CD4-positive, alpha-beta T cell treated with Interleukin-1 beta for 1 hour (primary cell): ENCODE measurements at places on chromosomes 4 and X.

DNA sequence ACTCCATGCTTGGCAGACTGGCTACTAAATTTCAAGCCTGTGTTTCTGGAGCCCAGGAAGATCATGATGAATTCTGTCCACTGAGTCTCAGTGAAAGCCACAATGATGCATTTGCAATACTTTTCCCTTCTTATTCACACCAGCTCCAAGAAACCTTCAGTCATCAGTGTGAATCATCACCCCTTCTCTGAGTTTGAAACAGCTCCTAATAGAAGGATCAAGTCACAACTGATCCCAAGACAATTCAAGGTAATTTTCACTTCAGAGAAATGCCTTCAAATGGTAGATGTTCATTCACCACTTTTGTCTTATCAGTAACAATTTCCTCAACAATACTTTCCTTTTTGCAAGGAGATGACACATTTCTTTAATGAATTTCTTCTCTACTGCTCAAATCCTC, 257.4 kb downstream of the NLGN4X start:
- no peak for DNase-seq

DNA sequence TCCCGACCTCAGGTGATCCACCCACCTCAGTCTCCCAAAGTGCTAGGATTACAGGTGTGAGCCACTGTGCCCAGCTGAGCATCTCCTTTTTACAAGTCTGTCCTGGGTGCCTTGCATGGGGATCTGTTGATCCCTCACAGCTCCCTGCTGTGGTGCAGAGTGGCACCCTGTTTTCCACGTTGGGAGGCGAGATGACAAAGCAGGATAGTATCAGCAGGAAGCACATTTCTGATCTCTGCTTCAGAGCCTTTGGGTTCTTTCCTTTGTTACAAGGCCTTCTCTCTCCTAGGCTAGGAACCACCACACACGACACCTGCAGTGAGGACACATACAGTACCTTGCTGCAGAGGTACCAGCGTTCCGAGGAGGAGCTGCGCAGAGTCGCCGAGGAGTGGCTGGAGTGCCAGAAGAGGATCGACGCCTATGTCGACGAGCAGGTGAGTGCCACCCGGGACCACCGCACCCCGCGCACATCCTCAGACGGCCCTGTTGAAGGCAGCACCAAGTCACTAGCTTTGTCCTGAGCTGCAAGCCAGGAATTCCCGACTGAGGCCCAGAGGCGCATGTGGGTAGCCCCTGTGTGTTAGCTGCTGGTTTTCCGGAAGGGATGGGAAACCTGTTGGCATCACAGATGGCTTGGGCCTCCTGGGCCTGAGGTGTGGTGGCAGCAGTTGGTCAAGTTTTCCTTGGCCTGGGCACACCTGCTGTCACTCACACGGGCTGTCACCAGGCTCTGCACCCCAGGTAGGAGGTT, 109.6 kb downstream of the TNIP2 start:
- DNase-seq: no peak

GRCh38 chr4:1403177-1403583, 3.1 kb downstream of the NKX1-1 start:
- no peak for DNase-seq

- DNase-seq: no peak
Measured at GRCh38 chrX:119935215-119935874, 8.2 kb downstream of the NKAP start.

- DNase-seq: no peak
Measured at GRCh38 chrX:6386837-6387236, 148.1 kb downstream of the VCX3A start.

- DNase-seq: no peak
Measured at GRCh38 chr4:15868111-15868510, 70.4 kb downstream of the FGFBP1 start.

- no peak for DNase-seq
Measured at GRCh38 chrX:40449396-40449795, 131.4 kb upstream of the ATP6AP2 start.

GRCh38 chr4:5259471-5259870, 208.2 kb downstream of the STK32B start:
- no peak for DNase-seq

DNA sequence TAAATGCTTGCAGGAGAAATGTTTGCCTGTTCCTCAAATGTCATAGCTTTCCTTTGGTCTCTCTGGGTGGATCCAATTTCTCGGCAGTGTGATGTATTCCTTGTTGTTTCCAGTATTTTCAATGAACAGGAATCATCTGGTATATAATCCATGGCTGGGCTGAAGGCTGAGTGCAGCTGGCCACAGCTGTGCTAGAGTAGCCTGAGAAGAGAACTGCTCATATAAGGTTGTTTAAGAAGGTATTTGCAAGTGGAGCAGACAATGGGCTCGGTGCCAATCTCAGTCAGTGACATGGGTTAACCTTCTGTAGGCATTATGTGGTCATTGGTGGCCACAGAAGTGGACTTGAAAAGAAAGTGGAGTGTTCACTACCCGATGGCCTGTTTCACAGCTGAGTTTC, 390.3 kb downstream of the SPRY1 start:
- no peak for DNase-seq

- DNase-seq: no peak
Measured at GRCh38 chrX:130799393-130799792, 103.6 kb downstream of the ENOX2 start.

DNA sequence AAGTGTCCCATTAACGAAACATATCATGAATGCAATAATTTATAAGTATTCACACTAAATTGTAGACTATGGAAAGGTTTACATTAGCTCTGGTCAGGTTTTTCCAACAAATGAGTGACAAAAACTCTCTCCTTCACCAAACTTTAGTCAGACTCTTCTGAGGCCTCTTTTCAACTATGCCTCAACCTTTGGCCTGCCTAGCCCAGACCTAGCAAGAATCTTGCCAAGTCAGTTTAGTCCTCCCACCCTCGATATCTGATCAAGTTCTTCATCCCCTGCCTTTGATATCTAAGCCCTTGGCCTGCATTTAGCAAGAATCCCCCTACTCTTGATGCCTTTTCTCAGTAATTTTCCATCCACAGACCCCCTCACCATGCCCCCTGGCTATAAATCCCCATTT, 37.9 kb downstream of the CCDC158 start:
- no peak for DNase-seq

DNA sequence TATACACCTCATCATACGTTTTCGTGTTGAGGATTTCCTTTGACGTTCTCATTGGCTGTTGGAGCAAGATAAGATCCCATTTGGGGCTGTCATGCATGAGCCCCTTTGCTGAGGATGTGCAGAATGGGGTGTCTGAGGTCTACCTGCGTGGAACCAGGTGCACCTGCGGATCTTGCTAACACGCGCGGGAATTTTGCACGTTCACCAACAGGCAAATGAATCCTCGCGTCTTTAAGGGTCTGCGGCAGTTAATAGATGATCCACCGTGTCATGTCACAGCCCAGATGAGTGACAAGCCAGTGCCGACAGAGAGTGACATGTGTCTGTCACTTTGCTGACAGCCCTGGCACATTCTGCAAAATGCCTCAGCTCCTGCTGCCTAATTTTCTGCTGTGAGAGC, 56.3 kb upstream of the SHOX start:
- DNase-seq: no peak

- no peak for DNase-seq
Measured at GRCh38 chrX:55120761-55121358, 32.0 kb downstream of the PAGE2 start.

GRCh38 chr4:172982151-172982590, 186.4 kb upstream of the GALNT7 start:
- no peak for DNase-seq

DNA sequence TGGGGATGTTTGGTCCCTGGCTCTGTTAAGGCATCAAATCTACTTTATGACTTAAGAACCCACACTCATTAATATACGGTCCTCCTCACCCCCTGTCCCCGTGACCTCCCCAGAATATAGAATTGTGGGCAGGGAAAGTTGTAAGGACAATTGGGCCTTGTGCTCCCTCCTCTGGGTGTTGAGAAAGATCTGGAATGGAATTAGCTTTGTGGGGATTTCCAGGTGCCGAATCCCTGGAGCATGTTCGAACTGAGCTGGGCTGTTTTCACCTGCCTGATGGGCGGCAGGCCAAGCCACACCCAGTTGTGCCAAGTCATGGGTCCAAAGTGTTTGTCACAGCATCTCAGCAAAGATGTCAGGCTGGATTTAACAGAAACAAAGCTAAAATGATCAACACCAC, 349.3 kb upstream of the KLF3 start:
- no peak for DNase-seq

GRCh38 chr4:24573582-24573981, 10.8 kb downstream of the DHX15 start:
- no peak for DNase-seq

DNA sequence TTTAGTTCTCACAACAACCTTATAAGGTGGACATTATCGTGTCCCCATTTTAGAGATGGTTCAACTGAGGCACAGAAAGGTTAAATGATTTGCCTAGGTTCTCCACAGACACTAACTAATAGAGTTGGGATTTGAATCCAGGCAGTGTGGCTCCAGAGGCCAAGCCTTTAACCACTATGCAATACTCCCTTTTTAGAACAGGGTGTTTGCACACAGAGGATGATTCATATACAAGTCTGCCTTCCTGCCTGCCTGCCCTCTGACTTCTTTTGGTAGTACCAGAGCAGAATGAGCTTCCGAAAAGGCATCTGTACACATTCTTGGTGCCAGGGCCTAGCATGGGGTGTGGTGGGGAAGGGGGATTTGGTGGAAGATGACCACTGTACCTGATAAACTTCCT, 150.8 kb upstream of the ARHGEF9 start:
- no peak for DNase-seq

DNA sequence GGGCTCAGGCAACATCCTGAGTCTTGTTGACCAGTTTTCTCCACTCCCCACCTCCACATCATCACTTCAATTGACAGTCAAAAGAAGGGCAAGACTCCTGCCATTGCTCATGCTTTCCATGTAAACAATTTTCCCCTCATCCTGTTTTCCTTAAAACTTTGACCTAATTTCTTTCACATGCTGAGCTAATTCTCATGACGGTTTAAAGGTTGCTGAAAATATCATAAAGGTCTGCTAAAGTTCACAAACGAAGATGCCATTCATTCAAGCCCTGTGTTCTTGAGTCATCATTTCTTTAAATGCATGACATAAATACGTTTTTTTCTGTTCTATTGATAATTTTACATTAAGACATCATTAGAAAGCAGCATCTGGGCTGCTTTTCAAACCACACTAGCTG, 353.9 kb downstream of the NKX6-1 start:
- DNase-seq: no peak

DNA sequence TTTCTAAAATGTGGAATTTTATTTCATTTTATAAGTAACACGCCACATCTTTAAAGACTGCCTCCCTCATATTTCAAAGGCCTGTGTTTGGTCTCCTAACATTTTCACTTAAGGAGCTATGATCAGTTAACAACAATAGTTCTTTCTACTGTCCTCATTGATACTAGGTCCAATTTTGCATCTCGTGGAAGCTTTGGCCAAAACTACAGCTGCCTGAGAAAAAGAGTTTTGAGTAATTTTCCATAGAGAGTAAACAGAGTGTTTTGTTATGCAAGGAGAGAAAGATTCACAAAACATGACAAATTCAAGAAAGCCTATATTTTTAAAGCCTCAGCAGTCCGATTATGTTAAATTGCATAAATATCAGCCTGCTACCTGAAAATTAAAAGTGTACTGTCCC, 11.4 kb upstream of the PCDH18 start:
- DNase-seq: no peak

DNA sequence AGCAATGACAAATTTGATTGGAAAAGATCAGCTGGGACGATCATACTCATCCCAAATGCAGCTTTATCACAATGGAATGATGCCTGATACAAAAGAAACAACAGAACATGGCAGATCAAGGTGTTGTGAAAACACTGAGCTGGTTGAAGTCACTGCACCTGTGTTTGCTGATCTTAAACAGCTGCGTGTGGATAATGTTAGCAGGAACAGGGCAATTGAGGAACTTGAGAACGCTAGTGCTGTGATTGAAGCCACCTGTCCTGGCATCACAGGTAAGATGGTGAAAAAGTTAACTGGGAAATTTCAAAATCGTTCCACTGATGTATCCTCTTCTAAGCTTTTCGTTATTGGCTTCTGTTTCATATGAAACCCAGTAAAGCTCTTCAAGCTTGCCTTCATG, 27.4 kb upstream of the SOD3 start:
- no peak for DNase-seq

DNA sequence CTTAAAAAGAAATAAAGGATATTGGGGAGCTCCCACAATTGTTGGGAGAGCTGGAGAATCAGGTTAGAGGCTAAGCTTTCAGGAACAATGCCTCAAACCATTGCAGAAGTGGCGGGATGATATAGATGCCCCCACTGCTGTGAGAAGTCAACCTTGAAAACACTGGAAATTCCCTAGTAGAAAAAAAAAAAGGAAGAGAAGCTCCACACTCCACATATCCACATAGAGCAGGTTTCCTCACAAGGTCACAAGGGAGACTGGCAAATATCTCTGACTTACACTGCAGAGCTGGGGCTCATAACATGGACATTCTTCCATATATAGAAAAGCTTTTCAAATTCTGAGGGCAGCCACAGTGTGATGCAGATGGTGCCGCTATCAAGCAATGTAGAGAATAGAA, 22.7 kb upstream of the OGT start:
- no peak for DNase-seq

GRCh38 chrX:70257423-70258288, 2.3 kb downstream of the P2RY4 start:
- DNase-seq: no peak

DNA sequence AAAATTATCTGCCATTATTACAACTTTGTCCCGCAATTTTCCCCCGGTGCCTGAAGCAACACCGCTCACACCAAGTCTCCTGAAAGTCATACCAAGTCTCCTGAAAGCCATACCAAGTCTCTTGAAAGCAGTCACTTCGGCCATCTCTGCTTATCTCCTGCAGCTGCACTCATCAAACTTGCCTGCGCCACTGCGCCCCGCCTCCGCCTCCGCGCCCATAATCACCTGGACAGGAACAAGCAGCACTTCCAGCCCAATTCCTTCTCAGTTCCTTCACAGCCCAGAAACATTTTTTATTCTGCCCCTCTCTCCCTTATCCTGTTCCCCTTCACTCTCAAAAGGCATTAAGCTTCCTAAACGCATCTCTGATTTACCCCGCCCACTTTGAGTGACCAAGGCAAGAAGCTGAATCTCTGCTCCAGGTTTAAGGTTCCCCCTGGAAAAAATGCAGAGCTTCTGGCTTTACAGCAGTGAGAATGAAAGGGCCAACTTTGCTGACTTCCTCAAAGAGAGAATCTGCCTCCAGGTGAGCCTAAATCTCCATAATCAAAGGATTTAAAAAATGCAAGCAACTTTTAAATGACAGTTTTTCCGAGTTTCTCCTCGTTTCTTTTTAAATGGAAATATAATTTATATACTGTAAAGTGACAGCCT, 7.7 kb downstream of the GPR50 start:
- no peak for DNase-seq

GRCh38 chr4:164815711-164816110, 61.3 kb upstream of the APELA start:
- DNase-seq: no peak

GRCh38 chr4:109434007-109434971, 674 bp downstream of the SEC24B start:
- peak; percentile 19 for DNase-seq
